HFF-Myc (cell line): ENCODE measurements at places on chromosomes 2 and 18.

DNA sequence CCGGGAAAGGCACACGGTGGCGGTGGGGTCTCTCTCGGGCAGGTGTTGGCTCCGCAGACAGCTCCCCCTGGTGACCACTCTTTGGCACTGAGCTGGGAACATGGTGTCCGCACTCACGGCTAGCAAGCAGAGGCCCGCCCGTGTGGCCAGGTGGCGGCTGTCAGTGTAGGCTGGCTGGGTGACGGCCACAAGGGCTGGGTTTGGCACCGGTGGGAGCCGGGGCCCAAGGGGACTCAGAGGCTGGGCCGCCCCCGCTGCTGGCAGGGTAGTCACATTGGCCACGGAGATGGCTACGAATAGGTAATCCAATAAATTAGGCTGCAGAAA lies 1071.7 kb downstream of the RPIA start:
- no peak for DNase-seq

GRCh38 chr18:35136885-35137284 lies 95.7 kb downstream of the MAPRE2 start:
- no peak for DNase-seq

GRCh38 chr18:61589053-61589723 lies 256.0 kb downstream of the CDH20 start:
- no peak for DNase-seq

GRCh38 chr2:179824961-179825360 lies 36.5 kb downstream of the ZNF385B start:
- DNase-seq, result no peak

GRCh38 chr2:237538001-237538720 lies 28.2 kb upstream of the PRLH start:
- DNase-seq, result no peak

GRCh38 chr2:109318949-109319342 lies 189.9 kb downstream of the SH3RF3 start:
- no peak for DNase-seq

GRCh38 chr2:193561054-193561453 lies 1366.3 kb upstream of the TMEFF2 start:
- no peak for DNase-seq
